ENCODE measurements at places on chromosomes 13 and 19.

GRCh38 chr13:65763811-65764210, 1466.3 kb downstream of the PCDH9 start:
- no peak for DNase-seq

DNA sequence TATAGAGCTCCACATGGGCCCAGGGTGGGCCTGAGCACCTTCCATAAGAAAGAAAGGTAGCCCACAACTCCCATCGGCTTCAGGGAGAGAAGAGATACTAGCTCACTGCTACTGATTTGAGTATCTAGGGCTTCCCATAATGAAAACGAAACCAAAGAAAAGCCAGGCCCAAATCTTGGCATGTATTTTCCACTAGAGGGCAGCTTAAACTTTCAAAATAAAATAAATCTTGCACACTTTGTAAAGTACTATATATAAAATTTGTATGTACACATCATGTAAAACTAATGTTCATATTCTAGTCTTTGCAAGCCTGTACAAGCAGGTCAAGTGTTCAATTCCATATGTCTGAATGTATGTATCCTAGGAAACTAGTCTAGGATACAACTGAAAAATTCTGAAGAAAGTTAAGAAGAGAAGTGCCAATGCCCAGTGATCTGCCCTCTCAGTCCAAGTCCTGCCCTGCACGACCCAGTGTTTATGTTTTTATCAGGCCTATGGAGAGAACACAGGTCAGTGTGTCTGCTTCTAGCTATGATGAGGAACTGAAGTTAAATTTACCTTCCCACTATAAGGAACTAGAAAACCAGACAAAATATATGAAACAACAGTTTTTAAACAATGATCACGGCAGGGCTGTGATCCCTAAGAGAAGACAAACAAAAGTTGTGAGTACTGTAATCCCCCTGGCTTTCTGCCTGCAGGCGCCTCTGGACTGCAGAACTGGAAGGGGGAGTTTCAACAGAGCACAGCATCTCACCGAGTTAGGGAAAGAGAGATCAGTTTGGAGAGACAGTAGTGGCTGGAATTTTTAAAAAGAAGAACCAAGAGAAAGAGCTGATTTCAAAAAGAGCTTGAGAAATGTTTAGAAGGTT, 475.7 kb downstream of the UQCRFS1 start:
- no peak for DNase-seq

DNA sequence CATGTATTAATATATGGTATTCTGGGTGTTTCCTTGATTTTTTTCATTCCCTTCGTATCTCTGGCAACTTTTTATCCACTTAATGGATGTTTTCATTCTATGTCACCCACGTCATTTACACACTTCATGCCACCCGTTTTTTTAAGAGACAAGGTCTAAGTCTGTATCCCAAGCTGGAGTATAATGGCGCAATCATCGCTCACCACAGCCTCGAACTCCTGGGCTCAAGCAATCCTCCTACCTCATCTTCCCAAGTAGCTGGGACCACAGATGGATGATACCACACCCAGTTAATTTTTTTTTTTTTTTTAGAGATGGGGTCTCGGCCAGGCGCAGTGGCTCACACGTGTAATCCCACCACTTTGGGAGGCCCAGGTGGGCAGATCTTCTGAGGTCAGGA, 3.4 kb upstream of the VASP start:
- no peak for DNase-seq

- DNase-seq, result no peak
Measured at GRCh38 chr13:43647471-43647870, 139.3 kb downstream of the ENOX1 start.

DNA sequence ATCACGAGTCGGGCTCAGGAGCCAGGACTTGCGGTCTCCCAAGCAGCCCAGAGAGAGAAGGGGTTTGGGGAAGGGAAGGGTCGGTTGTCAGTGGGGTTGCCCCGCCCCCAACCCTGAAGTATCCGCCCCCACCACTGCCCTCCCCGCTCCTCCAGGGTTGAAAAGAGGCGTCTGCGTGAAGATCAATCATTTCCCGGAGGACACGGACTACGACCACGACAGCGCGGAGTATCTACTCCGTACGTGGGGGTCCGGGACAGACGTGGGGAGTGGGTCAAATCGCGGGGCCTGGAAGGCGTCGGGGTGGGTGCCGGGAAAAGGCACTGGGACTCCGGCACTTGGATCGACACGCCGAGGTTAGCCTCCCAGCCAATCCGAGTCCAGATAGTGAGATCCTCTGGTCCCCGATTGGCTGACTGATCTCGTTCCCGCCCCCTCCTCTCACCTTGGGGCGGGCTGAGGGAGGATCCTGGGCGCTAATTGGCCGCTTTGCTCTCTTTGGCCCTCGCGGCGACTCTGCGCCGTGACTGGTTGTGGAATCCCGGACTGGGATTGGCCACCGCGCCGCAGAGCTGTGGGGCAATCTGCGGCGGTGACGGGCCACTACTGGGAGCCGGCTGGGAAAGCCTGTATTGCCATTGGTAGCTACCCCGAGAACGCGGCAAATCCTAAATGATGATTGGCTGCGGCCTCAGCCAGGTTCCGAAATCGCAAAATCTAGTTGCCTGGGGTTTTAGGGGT, 13.3 kb upstream of the CACNG6 start:
- no peak for DNase-seq

DNA sequence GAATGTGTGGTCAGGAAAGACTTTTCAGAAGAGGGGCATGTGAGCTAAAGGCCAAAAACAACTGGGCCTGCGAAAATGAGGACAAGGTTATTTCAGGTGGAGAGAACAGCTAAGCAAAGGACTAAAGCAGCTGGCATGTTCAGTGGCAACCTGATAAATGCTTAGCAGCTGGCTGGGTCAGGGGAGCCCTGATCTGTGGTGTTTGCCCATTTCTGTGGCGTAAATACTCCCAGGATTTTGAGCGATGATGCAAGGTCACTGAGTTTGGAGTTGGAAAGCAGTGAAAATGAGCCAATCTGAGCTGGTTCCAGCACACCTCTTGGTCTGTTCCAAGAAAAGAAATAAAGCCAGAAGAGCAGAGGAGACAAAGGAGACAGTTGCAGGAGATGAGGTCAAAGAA, 704.3 kb downstream of the UQCRFS1 start:
- no peak for DNase-seq

DNA sequence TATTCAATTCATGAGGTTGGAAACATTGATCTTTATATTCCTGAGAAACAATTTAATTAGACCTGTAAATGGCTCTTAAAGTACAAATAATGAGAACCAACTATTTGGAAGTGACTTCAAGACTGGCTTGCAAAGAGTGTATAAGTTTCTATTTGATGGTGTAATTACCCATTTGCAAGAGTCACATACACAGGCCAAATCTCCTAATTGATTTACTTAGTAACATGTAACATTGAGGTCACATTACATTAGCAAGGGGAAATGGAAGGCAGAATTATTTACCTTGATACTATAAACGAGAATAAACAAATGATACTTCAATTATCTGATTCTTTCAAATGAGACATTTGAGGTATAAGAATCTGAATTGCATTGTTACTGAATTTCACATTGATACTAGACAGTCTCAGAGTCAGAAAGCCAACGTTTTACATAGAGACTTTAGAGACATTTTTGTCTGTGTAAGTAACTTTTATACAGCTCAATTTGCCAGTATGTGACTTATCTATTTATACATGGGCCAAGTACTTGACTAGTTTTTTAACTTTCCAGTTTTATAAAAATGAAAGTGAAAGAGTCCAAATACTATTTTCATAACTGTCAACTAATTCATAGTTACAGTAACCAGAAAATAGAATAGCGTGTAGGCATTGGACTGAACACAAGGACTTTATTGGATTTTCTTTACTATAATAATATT, 95.6 kb upstream of the RFC3 start:
- no peak for DNase-seq

GRCh38 chr19:16185768-16186123, 536 bp downstream of the FAM32A start:
- DNase-seq, result no peak

DNA sequence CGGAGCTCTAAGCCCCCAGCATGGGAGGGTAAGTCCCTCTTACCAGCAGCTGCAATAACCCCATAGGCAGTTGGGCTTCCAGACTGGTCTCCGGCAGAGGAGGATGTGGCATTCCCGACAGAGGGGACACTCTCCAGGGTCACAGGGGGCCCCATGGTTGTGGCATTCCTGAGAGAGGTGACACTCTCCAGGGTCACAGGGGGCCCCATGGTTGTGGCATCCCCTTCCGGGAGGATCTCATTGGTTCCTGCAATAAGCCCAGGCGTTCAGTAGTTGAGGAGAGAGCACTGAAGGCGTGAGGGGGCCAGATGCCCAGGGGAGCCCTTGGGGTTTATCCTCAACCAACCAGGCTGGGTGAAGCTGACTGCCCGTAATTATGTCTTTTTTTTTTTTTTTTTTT, 5.4 kb downstream of the CD320 start:
- no peak for DNase-seq

DNA sequence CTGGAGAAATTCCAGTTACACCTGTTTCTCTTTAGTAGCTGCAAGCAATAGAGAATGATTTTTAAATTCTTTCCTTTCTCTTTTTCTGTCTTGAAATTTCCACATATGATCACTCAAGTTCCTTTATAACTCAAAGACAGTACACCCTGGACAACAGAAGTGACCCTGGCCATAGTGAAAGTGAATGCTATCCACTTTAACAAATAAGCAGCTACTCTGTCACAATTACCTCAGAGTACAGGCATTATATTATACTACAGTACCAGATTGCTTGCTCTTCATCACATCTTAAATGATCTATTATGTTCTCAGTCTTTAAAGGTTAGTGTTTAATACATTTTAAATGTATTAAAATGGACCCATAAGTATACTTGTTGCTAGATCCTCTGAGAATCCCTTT, 136.2 kb downstream of the KLF12 start:
- no peak for DNase-seq

GRCh38 chr19:48283908-48284307, 14.0 kb downstream of the ZNF114 start:
- DNase-seq, result no peak

DNA sequence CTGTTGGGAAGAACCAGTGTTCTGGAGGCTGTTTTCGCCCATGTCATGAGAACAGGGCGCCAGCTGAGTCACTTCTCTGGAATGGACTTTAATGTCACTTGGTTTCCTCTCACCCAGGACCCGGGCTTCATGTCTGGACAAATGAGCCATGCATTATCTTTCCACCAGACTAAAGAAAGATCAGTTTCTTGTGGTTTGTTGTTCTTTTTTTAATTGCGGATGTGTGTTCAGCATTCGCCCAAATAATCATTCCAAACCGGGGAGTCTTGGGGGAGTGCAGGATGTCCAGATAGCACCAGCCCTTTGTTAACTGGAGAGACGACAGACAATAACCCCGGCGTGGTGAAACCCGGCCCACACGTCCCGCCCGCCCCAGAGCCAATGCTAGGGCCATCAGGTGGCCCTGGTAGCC, 102.5 kb downstream of the COL4A2 start:
- DNase-seq, result no peak

- no peak for DNase-seq
Measured at GRCh38 chr19:58450856-58451357, 515 bp upstream of the ZNF324B start.

DNA sequence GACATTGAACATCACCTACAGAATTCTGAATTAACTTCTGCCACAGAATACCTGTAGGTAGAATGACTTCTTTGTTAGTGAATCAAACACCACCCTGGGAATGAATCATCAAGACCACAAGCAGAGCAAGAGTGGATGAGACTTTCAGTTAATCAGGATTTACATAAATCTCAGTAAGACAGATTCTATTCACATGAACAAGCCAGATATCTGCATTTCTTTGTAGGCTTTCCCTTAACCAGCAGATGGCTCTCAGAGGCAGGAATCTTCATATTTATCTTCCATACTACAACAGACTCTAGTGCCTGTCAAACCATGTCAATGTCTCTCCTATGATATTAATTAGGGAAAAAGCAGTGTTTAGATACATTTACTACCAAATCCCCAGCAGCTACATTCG, 412.1 kb downstream of the KLF12 start:
- no peak for DNase-seq
